Spinal cord (tissue), 10 donors: ENCODE measurements at places on chromosomes 12 and 14.

- H3K27ac ChIP-seq, result no peak overlapping the region
- DNase-seq, result no peak
- peaks cover 48% of the 10 kb centered on the region for H3K4me1 ChIP-seq
- H3K36me3 ChIP-seq, result peaks cover 77% of the 10 kb centered on the region
- H3K4me3 ChIP-seq, result no peak overlapping the region
These were observed 37.4 kb downstream of the SH2B3 start for GRCh38 chr12:111443086-111443485.

GRCh38 chr14:75717729-75718128, 56.7 kb downstream of the TTLL5 start:
- DNase-seq, result no peak
- no peak overlapping the region for H3K4me3 ChIP-seq
- no peak overlapping the region for H3K27ac ChIP-seq
- H3K4me1 ChIP-seq, result peaks cover 6% of the 10 kb centered on the region
- no peaks in the 10 kb centered on the region for H3K27me3 ChIP-seq
- no peaks in the 10 kb centered on the region for H3K36me3 ChIP-seq

GRCh38 chr14:27668531-27668930, 1070.7 kb upstream of the NOVA1 start:
- no peak for DNase-seq
- H3K4me3 ChIP-seq, result no peak overlapping the region
- H3K27me3 ChIP-seq, result no peaks in the 10 kb centered on the region
- no peak overlapping the region for H3K27ac ChIP-seq

DNA sequence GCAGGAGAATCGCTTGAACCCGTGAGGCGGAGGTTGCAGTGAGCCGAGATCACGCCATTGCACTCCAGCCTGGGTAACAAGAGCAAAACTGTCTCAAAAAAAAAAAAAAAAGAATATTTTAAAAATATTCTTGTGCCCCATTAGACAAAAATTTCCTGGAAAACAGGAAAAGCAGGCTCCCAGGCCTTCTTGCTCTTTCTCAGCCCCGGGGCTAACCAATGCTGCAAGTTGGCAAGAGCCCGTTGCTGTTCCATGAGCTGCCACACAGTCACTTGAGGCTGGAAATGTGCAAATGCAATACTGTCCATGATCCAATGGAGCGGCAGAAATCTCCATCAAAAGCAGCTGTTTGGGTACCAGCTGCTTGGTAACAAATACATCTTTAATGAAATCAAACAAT, 994.7 kb downstream of the VRK1 start:
- no peaks in the 10 kb centered on the region for H3K36me3 ChIP-seq
- no peak overlapping the region for H3K4me3 ChIP-seq
- DNase-seq, result no peak
- H3K4me1 ChIP-seq, result no peaks in the 10 kb centered on the region
- H3K27me3 ChIP-seq, result no peaks in the 10 kb centered on the region

DNA sequence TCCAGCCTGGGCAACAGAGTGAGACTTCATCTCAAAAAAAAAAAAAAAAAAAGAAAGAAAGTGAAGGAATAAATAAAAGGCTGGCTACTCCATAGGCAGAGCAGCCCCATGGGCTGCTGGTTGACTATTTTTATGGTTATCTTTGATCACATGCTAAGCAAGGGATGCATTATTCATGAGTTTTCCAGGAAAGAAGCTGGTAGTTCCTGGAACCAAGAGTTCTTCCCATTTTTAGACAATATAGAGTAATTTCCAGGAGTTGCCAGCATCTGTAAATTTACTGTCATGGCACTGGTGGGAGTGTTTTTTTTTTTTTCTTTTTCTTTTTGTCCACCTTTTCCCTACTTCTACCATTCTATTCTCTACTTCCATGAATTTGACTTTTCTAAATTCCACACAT, 24.2 kb downstream of the FGD4 start:
- DNase-seq, result no peak
- H3K4me1 ChIP-seq, result peaks cover 14% of the 10 kb centered on the region
- no peaks in the 10 kb centered on the region for H3K36me3 ChIP-seq
- H3K27ac ChIP-seq, result no peak overlapping the region
- H3K27me3 ChIP-seq, result no peaks in the 10 kb centered on the region

GRCh38 chr12:64694130-64695040, 64.8 kb downstream of the GNS start:
- no peaks in the 10 kb centered on the region for H3K36me3 ChIP-seq
- no peak overlapping the region for H3K27ac ChIP-seq
- H3K27me3 ChIP-seq, result no peaks in the 10 kb centered on the region
- H3K4me3 ChIP-seq, result no peak overlapping the region
- no peak for DNase-seq
- H3K4me1 ChIP-seq, result no peaks in the 10 kb centered on the region

DNA sequence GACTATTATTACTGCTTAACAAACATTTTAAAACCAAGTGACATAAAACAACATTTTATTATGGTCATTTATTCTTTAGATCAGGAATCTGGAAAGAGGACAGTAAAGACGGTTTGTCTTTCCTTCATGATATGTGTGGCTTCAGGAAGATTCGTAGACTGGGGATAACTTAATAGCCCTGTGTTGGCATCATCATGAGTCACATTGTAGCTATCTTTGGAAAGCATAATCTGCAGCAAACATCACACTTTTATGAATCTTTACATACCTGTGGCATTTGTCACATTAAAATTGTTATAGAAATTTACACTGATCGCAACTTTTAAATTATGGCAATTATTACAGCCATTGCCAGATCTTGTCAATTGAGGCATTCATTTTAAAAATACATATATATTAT, 397.1 kb downstream of the NOVA1 start:
- no peak overlapping the region for H3K27ac ChIP-seq
- DNase-seq, result no peak
- H3K4me3 ChIP-seq, result no peak overlapping the region
- H3K36me3 ChIP-seq, result no peaks in the 10 kb centered on the region
- no peaks in the 10 kb centered on the region for H3K27me3 ChIP-seq

DNA sequence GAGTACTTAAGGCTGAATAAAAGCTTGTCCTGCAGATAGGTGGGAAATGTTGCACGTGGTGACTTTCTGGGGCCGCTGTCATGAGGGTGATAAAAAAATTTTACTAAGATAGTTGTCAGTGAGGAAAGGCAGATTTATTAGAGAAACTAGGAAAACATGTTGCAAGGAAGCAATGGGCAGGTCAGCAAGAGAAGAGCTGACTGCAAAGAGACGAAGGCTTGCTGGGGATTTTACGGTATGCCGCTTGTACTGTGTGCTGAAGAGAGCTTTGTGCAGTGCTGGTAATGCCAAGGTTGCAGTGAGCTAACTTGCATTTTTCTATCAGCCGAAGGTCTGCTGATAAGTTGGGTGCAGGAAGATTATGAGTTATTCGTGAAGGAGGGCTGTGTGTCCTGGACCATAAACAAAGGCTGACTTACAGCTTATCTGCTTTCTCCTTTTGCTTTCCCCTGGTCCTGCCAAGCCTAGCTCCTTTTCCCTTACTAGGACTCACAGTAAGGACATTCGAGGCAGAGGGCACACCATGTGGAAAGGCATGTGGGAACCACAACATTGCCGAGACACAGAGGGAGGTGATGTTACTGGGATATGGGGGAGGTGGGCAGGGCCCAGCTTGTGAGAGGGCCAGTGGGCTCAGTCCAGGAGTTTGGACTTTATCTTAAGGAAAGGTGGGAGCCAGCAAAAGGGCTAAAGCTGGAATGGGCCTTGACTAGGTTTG, 7.4 kb upstream of the CCDC88C start:
- no peaks in the 10 kb centered on the region for H3K27me3 ChIP-seq
- no peaks in the 10 kb centered on the region for H3K36me3 ChIP-seq
- DNase-seq, result no peak
- peaks cover 6% of the 10 kb centered on the region for H3K4me1 ChIP-seq

DNA sequence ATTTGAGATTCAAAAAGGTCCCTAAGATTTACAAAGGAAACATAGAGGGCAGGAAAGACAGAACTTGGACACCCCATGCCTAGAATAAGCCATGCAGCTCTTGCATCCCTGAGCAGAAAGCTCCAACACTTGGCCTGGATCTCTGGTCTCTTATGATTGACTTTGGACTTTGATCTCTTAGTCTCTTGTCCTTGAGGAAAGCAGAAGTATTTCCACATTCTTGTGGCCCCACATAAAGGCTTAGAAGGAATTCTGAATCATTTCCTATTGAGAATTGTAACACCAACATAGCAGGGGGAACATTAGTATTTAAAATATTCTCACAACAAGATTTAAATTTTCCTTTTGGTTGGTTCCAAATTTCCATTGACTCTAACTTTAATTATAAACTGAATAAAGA, 283.7 kb upstream of the PRKD1 start:
- no peaks in the 10 kb centered on the region for H3K27me3 ChIP-seq
- no peaks in the 10 kb centered on the region for H3K36me3 ChIP-seq
- no peak for DNase-seq
- no peaks in the 10 kb centered on the region for H3K4me1 ChIP-seq
- H3K4me3 ChIP-seq, result no peak overlapping the region

- H3K4me1 ChIP-seq, result peaks cover 12% of the 10 kb centered on the region
- H3K36me3 ChIP-seq, result no peaks in the 10 kb centered on the region
- peak; percentile 83 for DNase-seq
- no peak overlapping the region for H3K27ac ChIP-seq
- H3K27me3 ChIP-seq, result no peaks in the 10 kb centered on the region
- no peak overlapping the region for H3K4me3 ChIP-seq
These were observed 3.3 kb upstream of the SLC4A8 start for GRCh38 chr12:51421266-51421884.

DNA sequence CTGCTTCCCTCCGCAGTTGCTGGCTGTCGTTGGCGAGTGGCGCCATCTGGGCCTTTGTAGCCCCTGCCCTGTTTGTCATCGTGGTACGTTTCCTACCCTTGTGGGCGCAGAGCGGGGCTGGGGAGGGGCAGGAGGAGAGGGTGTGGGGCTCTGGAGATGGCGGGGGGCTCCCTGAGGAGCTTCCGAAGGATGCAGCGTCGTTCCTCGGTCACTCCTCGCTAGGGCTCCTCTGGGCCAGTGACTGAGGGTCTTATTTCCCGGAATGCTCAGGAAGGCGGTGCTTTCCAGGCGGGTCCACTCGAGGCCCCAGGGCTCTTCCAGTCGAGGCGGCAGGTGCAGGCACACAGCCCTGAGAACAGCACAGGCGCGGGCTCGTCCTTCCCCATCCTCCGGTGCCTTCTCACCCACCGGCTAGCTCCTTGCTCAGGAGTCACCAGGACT, 167.1 kb downstream of the ADGRD1 start:
- H3K27me3 ChIP-seq, result no peaks in the 10 kb centered on the region
- H3K36me3 ChIP-seq, result no peaks in the 10 kb centered on the region
- H3K27ac ChIP-seq, result no peak overlapping the region
- H3K4me1 ChIP-seq, result peaks cover 10% of the 10 kb centered on the region

DNA sequence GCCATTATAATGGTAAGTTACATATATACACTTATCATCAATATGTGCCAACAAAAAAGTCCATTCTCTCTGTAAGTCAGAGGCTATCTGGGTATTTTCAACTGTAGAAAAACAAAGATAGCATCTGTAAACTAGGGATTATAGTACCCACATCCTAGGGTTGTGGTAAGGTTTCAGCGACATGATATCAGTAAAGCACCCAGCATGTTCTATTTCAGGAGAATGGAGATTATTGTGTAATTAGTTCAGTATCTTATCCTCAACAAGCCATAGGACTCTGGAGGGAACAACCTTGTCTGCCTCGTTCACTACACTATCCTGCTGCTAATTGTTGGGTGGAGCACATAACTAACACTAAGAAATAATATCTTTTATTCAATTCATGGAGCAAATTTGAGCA, 19.7 kb upstream of the CKAP4 start:
- DNase-seq, result no peak
- no peaks in the 10 kb centered on the region for H3K36me3 ChIP-seq
- H3K27ac ChIP-seq, result no peak overlapping the region
- H3K4me1 ChIP-seq, result no peaks in the 10 kb centered on the region
- no peaks in the 10 kb centered on the region for H3K27me3 ChIP-seq

- no peaks in the 10 kb centered on the region for H3K36me3 ChIP-seq
- no peak overlapping the region for H3K4me3 ChIP-seq
- no peaks in the 10 kb centered on the region for H3K27me3 ChIP-seq
- H3K4me1 ChIP-seq, result peaks cover 14% of the 10 kb centered on the region
- H3K27ac ChIP-seq, result no peak overlapping the region
- DNase-seq, result no peak
These were observed 62.6 kb downstream of the ELK3 start for GRCh38 chr12:96256672-96257361.

- H3K4me3 ChIP-seq, result no peak overlapping the region
- no peaks in the 10 kb centered on the region for H3K27me3 ChIP-seq
- H3K27ac ChIP-seq, result no peak overlapping the region
- H3K36me3 ChIP-seq, result peaks cover 8% of the 10 kb centered on the region
These were observed 72.5 kb downstream of the ITPK1 start for GRCh38 chr14:93042968-93043940.

- no peak for DNase-seq
- no peak overlapping the region for H3K4me3 ChIP-seq
- H3K4me1 ChIP-seq, result peaks cover 5% of the 10 kb centered on the region
- peaks cover 9% of the 10 kb centered on the region for H3K36me3 ChIP-seq
- no peaks in the 10 kb centered on the region for H3K27me3 ChIP-seq
These were observed 213.0 kb downstream of the MON2 start for GRCh38 chr12:62679608-62680007.

- no peaks in the 10 kb centered on the region for H3K36me3 ChIP-seq
- no peaks in the 10 kb centered on the region for H3K4me1 ChIP-seq
- no peaks in the 10 kb centered on the region for H3K27me3 ChIP-seq
These were observed 10.5 kb upstream of the NR2C1 start for GRCh38 chr12:95083938-95084337.

- DNase-seq, result no peak
- peaks cover 31% of the 10 kb centered on the region for H3K36me3 ChIP-seq
- no peak overlapping the region for H3K4me3 ChIP-seq
These were observed 139.5 kb downstream of the SMOC1 start for GRCh38 chr14:70018713-70019211.

GRCh38 chr12:124259154-124260066, 35.5 kb upstream of the RFLNA start:
- DNase-seq, result no peak
- no peak overlapping the region for H3K27ac ChIP-seq
- H3K4me3 ChIP-seq, result no peak overlapping the region
- H3K36me3 ChIP-seq, result no peaks in the 10 kb centered on the region

DNA sequence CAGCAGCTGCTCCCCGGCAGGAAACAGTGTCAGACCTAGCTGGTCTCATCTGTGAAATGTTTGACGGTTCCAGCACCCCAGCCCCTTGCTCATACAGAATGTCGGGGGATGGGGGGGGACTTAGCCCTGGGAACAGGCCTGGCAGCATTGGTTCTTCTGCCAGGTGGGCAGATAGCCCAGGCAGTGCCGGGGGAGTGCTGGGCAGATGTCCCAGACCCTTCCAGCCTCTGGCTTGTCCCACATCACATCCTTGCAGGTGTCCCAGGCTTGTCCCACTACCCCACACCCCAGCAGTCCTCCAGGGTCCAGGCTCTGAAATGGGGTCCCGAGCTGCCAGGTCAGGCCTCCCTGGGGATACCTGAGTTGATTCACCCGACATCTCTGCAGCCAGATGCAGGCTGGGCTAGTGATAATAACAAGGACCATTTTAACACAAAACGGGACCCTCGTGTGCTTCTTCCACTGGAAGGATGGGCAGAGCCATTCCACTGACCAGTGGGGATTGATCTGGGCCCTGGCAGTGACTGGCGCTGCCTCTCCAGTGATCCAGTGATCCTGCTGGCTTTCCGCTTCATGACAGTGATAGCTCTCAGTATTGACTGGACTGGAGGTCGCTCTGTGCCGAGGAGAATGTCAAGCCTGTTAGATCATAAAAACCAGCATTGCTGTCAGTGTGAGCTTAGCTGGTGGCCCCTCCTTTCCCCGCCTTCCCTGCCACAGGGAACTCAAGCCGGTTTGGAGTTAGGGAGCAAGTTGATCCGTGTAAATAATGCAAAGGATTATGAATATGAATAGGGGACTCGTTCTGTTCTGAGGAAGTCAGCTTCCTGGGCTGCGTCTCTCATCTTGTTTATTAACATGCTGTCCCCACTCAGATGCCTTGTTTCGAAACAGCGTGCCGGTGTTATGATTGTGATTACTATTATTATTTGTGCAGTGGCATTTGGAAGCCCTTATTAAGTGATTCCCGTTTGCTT, 180.6 kb downstream of the AACS start:
- no peaks in the 10 kb centered on the region for H3K27me3 ChIP-seq
- H3K4me1 ChIP-seq, result peaks cover 32% of the 10 kb centered on the region
- DNase-seq, result no peak
